ENCODE measurements at places on chromosomes 1 and 21.
A peak's percentile ranks its signal among the peaks of the same experiment; 100 is the strongest.

DNA sequence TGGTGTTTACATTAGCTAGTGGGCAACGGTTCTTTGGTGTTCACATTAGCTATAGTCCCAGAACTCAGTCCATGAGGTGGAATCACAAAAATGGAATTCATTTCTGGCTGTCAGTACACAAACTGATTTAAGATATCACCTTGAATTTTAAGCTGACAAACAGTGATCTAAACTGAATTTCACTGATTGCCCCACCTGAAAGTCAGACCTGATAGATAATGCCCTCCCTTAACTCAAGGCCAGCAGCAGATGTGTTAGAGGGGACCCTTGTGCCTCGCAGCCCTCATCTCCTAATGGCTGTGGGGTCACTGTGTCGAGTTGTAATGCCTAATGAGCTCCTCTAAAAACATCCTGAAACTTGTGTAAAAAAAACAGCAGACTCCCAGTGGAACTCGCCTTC lies 8.6 kb downstream of the ARF1 start:
- no peak for DNase-seq

DNA sequence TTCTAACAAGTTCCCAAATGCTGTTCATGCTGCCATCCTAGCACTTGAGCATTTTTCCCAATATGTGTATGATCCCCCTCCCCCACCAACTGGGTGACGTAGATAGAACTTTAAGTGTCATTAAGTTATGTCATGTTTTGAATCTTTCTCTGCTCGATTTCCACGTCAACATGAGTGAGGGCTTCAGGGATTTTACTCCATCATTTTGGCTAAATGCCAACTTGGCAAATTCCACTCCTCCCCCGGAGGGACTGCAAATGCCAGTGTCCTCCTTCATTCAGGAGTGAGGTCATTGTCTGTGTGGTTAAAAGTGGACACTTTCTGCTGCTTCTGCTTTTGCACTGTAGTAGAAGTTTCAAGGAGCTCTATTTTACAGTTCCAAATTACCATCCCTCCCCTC lies 201.7 kb downstream of the FGGY start:
- DNase-seq, result peak; percentile 78

DNA sequence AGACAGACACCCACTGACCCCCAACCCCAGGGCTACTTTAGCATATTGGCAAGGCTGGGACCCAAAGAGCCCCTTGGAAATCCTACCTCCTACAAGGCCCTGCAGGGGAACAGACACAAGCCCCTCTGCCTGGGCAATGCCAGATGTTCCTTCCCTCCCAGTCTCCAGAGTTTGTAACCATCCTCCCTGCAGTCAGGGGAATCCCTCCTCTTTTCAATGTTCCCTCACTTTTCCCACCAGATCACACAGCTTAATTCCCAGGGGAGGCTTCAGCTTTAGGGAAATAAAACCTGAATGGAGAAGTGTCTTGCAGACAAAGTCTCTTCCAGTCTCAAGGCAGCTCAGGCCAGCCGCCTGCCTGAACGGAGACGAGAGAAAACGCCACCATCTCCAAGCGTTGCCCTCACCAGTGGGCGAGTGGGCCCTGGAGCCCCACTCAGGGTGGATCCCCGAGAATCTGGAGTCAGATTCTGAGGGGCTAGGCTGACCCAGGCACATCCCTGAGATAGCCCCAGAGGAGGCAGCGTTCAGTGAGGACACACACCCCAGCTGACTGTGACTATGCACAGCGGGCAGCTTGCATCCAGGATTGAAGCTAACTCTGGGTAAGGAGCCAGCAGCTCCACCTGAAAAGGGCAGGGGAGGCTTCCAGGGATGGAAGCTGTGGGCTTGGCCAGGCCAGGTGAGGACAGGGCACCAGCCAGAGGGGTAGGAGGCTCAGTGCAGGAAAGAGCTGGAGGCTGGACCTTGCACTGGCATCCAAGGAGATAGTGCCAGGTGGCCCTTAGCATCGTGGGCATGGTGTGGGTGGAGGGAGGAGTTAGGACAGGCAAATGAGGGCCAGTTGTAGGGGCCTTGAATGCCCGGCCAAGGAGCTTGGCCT lies 44.0 kb upstream of the ZC3H12A start:
- DNase-seq, result no peak

- no peak for DNase-seq
Measured at GRCh38 chr1:100045206-100045605, 75.4 kb downstream of the SLC35A3 start.

DNA sequence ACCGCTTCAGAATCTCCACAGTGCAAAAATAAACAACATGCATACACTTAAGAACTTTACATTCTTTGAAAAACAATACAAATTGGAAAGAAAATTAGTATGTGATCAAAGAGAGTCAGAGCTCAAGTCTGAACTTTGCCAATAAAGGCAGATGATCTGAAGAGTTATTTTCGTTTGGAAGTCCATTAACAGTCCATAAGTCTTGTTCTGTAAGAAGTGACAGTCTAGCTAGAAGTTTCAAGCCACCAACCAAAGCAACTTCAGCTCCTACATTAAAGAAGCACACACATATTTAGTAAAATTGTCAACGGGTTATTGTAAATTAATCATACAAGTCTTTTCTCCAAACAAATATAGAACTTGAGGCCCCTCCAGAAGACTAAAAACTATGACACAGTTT lies 20.7 kb downstream of the ANGEL2 start:
- DNase-seq, result no peak

DNA sequence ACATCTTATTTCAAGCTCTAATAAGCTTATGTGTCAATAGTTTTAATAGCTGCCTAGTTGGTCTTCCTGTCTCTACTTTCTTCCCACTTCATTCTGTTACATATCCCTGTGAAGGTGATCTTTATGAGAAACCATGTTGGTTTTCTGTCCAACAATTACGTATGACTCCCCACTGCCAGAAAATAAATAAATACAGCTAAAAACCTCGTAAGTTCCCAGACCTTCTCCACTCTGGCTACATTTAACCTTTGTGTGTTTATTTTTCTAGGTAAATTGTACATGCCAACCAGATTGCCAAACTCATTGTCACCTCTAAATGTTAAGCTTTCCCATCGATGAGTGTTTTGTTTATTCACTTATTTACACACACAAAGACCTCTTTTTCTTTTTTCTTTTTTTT lies 147.2 kb downstream of the CRB1 start:
- no peak for DNase-seq

- no peak for DNase-seq
Measured at GRCh38 chr21:44724196-44724595, 12.8 kb upstream of the TSPEAR start.

DNA sequence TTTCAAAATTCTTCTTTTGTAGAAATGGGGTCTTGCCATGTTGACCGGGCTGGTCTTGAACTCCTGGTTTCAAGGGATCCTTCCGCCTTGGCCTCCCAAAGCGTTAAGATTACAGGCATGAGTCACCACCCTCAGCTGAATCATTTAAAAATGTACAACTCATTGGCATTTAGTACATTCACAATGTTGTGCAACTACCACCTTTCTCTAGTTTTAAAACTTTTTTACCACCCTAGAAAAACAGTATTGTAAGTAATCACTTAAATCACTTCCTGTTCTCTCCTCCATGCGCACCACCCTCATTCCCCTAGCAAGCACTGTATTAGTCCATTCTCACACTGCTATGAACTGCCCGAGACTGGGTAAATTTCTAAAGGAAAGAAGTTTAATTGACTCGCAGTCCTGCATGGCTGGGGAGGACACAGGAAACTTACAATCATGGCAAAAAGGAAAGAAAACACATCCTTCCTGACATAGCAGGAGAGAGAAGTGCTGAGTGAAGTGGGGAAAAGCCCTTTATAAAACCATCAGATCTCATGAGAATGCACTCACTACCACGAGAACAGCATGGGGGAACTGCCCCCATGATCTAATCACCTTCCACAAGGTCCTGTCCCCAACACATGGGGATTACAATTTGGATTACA lies 14.4 kb upstream of the THEM5 start:
- DNase-seq, result peak; percentile 85

DNA sequence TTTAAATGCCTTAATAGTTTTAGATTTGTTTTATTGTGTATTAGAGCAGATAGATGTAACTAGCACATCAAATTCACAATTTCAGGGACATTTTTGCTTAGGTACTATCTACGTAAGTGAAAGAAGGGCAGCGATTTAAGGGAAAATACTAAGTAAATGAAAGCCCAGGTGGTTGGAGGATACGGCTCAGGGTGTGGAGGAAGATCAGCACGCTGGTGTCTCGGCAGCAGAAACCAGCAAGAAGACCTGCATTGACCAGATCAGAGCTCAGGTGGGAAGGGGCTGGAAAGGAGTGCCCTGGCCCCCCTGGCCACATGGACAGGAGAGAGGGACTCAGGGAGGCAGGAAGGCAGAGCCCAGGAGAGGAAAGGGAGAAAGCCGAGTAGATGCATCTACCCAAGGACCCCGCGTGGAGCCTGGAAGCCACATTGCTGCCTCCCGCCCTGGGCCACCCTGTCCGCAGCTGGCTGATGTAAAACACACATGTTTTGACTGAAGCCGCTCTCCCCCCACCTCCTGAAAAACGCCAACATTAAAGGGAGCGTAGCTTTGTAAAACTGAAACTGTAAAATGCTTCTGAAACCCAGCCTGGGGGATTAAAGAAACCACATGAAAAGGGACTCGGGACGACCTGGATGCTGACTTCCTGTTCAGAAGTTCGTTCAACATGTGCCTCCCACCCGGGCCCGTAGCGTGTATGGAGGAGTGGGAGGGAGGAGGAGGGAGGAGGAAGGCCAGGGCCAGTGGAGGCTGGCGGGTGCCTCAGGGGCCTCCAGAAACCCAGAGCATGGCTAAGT lies 72.6 kb upstream of the TARDBP start:
- peak; percentile 39 for DNase-seq

DNA sequence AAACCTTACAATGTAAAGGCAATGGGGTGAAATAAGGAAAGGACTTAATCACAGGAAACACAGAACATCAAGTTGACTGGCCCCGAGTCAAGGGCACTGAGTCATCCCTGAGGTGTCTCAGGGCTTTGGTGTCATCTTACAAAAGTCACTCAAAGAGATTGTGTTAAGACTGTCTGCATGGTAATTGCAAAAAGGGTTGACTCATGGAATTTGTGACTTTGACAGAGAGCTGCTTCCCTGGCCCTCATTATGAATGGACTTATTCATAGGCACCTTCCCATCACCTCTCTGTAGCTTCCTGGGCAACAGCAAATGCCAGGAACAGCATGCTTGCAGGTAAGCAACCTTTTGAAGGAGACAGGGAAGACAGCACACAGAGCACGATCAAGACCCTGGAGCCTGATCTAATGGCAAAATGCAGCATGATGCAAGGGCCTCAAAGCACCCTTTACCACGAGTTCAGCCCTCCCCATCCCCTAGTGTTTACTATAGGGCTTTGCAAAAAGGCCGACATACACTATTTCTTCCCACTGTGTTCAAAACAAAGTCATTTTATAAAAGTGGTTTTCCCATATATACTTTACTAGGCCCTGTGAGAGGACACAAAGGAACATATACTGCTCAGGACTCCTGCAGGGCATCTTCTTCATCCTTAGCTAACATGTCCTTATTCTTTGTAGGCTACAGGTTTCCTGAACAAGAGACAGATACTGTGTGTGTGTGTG lies 17.1 kb downstream of the ZP4 start:
- peak; percentile 51 for DNase-seq

DNA sequence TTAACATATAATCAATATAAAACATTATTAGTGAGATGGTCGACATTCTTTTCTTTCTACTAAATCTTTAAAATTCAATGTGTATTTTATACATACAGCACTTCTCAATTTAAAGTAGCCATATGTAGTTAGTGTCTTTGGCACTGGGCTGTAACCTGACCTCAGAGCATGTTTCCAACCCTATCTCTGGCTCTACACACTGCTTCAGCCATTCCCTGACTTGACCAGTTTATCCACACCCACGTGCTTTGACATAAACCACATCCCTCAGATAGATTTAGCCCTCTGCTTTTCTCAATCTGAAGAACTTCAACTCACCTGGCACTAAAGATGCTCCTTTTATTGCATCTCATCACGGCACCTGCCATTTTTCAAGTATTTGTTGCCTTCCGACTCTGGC lies 58.3 kb downstream of the RGS2 start:
- no peak for DNase-seq

GRCh38 chr1:248737457-248737856 lies 18.1 kb downstream of the LYPD8 start:
- DNase-seq, result no peak

- DNase-seq, result no peak
Measured at GRCh38 chr1:91537987-91538304, 37.3 kb downstream of the CDC7 start.

DNA sequence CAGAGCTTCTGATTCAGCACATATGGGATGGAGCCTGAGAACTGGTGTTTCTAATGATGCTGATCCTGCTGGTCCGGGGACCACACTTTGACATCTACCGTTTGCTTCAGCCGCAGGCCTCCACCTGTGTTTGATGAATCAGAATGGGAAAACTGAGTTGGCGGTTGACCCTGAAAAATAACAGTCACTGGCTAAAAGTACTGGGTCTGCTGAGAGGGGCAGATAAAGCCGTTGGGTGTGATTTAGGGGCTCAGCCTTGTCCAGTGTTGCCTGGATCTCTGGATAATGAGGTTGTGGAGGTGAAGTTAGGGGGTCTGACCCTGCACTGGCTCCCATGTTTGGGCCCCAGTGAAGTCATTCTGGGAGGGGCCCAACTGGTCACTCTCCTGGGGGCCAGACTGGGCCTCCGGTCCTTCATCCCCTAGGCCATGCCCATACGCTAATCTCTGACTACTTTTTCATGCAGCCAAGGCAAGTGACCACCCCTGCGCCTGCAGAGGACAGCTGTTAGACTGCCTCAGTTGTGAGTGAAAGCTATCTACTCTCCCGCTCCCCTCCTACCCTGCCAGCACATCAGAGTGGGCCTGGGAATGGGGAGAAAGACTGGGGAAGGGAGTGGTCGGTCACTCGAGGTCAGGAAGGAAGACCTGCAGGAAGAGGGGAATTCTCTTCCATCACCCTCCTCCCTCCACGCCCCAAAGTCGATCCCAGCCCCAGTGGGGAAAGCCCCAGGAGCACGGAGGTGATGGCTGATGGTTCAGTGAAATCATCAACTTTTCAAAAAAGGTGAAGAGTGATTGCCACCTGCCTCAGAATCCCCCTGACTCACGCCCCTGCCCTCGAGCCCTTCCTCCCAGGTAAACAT lies 27.7 kb downstream of the VASH2 start:
- no peak for DNase-seq

GRCh38 chr21:19995253-19995652 lies 1003.0 kb upstream of the NCAM2 start:
- peak; percentile 0 for DNase-seq

- DNase-seq, result peak; percentile 80
Measured at GRCh38 chr1:55443175-55443915, 228.2 kb upstream of the USP24 start.

GRCh38 chr1:228512781-228513198 lies 25.6 kb downstream of the RNF187 start:
- DNase-seq, result no peak

GRCh38 chr1:28871631-28872401 lies 42.6 kb upstream of the EPB41 start:
- DNase-seq, result no peak

Measured in suppressor macrophage treated with lipopolysaccharide for 1 hour (primary cell).